ENCODE measurements at places on chromosomes 6 and 20.

DNA sequence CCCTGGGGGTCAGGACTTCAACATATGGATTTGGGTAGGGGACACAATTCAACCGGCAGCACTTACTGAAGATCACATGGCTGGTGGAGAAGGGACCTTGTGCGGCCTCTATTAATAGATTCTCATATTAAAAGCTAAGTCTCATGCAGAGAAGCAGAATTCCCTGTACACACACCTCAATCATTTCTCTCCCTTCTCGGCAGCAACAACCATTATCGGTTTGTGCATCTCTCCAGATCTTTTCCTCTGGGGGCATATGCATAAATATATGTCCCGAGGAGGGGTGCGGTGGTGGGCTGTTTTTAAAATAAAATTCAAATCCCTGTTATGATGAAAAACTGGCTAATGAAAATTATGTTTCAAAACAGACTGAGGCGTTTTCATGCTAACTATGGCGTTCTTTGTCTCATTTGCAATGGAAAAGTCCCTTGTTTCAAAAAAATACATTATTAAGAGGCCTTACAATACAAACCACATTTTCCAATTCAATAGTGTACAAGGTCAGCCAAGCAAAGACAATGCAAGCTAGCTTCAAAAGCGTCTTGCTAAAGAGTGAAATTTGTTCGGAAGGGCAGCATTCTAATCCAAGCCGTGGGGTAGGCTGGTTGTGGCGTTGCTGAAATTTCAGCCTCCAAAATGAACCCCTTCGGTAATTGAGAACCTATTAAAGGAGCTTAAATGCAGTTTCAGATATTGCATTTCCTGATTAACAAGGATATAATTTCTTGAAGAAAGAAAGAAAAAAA, 17.3 kb downstream of the APCDD1L start:
- DNase-seq, result no peak

DNA sequence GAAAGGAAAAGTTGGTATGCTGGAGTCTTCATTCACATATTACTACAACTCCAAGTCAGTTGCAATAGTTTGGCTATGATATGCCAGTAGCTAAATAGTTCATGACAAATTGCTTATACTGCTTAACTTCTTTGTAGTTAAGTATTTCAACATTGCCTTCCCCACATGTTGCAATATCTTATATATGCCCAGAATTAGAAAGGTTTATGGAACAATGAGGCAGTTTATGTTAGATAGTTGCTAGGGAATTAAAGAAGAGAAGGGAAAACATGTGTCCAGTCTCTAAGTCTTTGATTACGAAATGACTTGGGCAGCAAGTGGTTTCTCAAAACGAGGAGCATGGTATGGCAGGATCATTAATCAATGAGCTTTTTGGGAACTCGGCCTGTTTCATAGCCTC, 145.8 kb downstream of the PLCB4 start:
- DNase-seq, result no peak

DNA sequence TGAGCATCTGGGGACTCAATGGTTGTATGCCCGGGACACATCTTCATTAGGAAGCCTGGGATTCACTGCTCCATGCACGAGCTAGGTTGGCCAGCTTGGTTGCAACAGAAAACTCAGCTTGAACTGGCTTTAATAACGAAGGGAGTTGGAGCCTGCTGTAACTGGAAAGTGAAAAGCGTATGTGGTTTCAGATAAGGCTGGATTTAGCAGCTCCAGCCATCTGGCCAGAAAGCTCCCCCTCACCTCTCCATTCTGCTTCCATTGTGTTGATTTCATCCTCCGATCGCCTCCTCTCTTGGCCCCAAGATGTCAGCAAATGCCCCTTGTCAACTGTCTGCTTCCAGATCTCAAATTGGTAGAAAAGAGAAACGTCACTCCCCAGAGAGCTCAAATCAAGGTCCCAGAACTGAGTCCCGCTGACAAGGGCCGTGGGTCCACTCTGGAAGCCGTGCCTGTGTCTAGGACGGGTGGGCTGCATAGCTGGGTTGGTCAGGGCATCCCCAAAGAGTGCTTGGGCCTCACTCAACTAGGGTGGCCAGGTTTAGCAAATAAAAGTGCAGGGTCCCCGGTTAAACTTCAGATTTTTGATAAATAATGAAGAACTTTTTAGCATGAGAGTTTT, 117.0 kb upstream of the PMEPA1 start:
- DNase-seq, result no peak

- no peak for DNase-seq
These were observed 208.1 kb downstream of the ARID1B start for GRCh38 chr6:156985309-156985708.

DNA sequence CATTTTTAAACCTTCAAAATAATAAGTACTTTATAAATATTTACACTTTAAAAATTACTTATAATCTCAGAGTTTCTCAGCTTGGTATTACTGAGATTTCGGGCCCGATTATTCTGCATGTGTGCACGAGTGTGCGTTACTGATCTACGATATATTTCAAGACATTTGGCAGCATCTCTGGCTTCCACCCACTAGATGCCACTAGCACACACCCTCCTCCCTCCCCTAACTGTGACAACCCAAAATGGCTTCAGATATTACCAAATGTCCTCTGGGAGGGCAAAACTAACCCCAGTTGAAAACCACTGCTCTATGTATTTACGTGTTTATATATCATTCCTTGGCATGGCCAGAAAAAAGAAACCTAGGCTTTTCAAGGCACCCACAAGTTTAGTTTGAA, 95.9 kb downstream of the FYN start:
- DNase-seq, result no peak

- no peak for DNase-seq
These were observed 337.4 kb downstream of the CBLN4 start for GRCh38 chr20:55667955-55668354.

DNA sequence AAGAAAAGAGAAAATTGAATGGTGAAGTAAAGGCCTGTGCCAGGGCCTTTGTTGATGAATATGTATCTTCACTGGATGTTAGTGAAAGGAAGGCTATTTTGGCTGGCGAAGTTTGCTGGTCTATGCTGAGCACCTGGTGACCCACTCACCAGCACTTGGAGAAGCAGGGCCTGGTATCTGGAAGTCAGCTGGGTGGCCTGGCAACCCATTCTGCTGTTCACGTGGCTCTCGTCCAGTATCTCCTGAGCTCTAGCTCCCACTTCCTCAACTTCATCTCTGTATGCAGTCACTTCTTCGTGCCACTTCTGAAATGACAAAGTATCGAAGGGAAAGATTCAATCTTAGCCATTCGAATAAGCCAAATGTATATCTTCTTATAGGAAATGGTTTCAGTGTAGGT, 283.7 kb downstream of the SYNE1 start:
- no peak for DNase-seq

DNA sequence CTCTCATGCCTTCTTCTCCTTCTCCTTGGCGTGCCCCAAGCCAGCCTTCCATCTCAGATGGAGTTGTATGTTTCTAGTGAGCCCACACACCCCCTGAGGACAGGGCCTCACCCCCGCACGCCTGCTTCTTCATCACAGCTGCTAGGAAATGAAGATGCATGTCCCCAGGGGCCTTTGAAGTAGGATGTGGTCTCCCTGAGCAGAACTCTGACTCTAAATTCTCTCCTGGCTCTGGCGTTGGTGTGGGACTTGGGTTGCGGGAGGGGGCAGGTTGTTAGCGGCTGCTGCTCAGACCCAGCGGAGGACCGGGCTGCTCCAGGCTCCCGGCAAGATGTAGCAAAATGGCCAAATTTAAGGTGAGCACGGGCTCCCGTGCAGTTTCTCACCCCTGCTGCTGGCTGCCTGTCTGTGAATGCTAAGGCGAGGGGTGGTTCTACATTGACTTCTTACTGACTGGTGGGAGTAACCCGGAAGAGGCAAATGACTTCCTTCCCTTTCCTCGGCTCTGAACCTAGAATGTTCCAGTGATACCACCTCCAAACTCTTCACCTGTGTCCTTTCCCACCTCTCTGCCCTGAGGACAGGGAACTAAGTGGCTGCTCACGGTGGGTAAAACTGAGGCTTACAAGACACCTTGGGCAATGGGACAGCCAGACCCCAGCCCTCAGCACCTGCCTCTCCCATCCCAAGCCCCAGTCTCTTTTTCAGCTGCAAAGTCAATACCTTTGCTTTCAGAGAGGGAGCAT, 8.8 kb downstream of the SYNJ2 start:
- DNase-seq, result peak; percentile 68

DNA sequence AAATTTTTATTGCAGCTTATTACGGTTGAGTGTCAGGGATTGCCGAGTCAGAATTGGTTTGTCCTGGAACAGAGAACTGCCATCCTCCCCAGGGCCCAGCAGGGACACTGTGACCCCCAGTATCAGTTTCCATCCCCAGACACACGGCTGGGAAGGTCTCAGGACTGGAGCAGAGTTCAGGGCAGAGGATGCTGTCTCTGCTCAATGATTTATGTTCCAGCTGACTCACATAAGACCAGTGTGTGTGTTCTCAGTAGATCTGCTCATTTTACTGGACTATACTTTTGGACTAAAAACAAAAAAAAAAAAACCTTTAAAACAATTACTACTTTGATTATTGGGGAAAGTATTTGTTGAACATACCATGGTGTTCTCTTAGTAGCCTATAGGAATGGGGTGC, 44.2 kb downstream of the FNDC1 start:
- no peak for DNase-seq

GRCh38 chr6:137910424-137910834, 43.4 kb downstream of the TNFAIP3 start:
- DNase-seq, result no peak

GRCh38 chr20:33863440-33864323, 52.5 kb downstream of the CHMP4B start:
- no peak for DNase-seq

DNA sequence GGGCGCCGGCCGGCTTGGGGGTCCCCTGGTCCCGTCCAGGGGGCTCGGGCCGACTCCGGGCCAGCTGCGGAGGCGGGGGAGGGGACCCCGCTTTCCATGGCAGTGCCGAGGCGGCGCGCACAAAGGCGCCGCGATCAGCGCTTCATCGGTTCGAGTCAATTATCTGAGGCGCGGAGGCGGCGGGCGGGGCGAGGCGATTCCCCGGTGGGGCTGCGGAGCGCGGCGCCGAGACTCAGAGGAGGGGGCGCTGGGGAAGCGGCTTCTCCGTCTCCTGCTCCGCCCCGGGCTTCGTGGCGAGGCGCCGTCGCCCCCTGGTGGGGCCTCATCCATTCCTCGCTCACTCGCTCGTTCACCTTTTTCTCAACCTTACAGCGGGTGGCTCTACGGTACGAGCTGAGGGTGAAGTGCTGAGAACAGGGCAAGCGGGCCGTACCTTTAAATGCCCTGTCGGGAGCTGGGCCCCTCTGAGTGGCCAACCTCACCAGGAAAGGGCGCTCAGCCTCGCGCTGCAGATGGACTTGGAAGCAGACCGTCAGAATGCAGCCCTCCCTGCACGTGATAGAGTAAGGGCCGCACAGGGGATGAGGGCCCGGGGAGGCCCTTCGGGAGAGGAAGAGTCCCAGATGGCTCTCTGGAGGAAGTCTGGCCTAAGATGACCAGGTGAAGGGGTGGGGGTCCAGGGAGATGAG, 39.9 kb downstream of the SLC52A3 start:
- peak; percentile 80 for DNase-seq

GRCh38 chr6:37488476-37488875, 11.2 kb downstream of the CCDC167 start:
- peak; percentile 68 for DNase-seq

- DNase-seq, result peak; percentile 96
These were observed 26.8 kb downstream of the HLA-E start for GRCh38 chr6:30515944-30516753.

DNA sequence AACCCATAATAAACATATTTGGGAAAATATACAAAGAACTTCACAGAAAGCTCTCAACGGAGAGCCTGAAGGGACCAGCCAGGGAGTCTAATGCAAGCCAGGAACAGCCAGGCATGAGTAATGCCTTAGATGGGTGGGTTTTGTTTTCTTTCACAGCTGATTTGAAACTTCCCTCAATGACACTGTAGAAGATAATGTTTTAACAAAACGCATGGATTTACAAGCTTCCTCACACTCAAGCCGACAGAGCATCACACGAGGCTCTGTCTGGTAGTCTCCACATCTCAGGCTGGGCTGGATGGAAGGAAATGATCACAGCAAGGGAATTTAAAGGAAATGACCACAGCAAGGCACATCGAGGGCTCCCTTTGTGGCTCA, 113.9 kb downstream of the GMPR start:
- no peak for DNase-seq

DNA sequence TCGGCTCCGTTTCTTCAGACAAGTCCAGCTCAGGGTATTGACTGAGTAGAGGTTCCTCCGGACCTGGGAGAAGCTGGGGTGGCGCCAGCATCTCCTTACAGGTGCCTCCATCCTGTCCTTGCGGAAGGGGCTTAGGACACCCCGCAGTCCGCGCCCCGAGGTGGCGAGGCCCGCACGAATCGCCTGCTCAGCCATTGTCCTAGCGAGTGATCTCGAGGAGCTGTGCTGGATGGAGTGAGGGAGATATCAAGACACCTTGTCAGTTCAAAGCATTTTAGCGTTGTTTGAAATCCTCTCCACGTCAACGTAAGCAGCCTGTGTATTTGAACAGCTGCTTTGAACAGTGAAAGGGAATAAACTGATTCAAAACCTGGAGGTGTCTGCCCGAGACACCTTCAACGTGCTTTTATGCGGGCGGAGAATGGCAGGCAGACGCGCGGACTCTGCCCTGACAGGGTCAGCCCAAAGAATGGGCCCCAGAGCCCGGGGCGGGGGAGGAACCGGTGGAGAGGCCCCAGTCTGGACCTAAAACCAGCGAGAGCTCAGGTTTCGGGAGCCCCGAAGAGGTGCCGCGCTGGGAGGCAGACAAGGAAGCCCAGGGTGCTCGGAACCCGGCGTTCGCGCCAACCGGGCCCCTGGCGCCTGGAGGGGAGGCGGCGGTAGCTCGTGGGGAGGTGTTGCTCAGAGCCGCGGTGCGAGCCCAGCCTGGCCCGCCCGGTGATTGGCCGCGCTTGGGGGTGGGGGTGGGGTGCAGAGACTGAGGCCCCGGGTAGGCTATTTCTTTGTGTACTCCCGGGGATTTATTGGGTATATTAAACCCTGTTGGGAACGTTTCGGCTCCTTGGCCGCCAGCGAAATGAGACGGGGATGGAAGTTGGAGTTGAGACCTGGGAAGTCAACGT, 3.1 kb upstream of the POU3F2 start:
- DNase-seq, result peak; percentile 34

GRCh38 chr6:27096834-27097511, 150.5 kb upstream of the PRSS16 start:
- DNase-seq, result peak; percentile 63

- peak; percentile 21 for DNase-seq
These were observed 1.6 kb downstream of the UTRN start for GRCh38 chr6:144286503-144287393.

DNA sequence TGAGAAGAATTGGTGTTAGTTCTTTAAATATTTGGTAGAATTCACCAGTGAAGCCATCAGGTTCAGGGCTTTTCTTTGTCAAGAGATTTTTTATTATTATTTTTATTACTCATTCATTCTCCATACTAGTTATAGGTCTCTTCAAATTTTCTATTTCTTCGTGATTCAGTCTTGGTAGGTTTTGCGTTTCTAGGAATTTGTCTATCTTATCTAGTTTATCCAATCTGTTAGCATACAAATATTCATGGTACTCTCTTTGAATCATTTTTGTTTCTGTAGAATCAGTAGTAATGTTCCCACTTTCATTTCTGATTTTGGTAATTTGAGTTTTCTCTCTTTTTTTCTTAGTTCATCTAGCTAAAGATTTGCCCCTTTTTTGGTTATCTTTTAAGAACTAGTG, 52.3 kb upstream of the PRDM1 start:
- DNase-seq, result no peak

Measured in activated CD4-positive, alpha-beta T cell treated with anti-CD3 and anti-CD28 coated beads for 36 hours (primary cell).